ENCODE measurements at places on chromosomes 5 and 9.

DNA sequence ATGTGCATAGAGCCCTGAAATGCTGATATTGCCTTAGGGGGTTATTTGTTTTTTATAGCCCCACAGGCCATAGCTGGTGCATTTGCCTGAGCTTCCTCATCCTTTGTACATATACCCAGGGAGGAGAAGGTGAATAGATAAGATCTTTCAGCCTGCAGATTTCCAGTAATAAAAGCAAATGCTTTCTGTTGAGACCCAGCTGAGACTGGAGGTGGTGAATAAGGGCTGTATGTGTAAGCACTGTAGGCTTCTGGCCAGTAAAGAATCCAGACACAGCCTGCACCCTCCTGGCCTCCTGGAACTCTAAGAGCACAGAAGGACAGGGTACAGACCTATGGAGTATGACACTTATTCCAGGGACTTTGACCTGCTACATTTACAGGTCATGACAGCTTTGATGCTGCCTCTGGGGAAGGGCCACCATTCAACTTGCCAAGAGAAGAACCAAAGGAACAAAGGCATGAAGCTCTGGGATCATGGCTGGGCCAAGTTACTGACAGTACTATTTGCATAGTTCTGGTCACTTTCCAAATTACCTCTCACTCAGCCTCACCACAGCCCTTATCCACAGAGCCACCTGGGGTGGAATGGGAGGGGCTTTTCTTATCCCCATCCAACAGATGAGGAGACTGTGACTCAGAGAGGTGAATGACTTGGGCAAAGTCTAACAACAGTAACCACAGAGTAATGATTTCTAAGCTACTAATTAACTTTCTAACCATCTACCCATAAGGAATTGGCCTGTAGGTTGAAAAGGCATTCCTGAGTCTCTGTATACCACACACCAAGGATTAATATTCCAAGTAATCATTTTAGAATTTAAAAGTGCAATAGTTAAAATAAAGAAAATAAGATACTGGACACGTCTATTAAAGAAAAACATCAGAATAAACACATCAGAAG, 604.5 kb upstream of the KLF4 start:
- no peak for DNase-seq

DNA sequence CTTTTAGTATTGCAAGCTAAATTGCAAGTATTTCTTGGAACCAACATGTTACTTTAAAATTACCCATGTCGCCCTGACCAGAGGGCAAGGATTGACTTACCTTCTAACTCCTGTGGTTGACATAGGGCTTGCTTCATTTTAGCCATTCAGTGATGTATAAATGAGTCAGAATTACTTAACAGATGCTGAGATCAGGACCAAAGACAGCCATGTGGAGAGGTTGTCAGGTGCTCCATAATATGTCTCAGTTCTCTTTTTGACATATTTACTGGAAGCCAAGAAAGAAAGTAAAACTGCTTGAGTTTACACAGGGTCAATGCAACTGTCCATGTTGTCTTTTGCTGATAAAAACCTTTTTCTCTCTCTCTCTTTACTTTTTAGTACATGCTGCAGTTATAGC, 33.2 kb downstream of the F2RL2 start:
- DNase-seq, result no peak

DNA sequence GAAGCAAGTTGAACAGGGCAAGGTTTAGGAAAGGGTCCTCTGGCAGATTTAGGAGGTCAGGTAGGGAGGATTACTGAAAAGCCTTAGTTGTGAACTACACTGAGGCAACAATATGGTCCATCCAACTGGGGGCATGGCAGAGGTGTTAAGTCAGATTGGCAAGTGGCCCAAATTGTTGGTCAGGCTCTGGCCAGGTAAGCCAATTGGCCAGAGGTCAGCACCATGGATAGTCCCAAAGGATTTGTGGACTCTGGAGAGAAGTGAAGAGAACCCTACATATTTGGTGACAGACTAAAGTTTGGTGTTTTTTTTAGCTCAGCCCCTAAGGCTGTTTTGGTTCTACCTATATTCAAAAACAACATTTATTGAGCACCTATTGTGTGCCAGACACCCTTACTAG, 39.1 kb upstream of the RASGRF2 start:
- DNase-seq, result no peak

DNA sequence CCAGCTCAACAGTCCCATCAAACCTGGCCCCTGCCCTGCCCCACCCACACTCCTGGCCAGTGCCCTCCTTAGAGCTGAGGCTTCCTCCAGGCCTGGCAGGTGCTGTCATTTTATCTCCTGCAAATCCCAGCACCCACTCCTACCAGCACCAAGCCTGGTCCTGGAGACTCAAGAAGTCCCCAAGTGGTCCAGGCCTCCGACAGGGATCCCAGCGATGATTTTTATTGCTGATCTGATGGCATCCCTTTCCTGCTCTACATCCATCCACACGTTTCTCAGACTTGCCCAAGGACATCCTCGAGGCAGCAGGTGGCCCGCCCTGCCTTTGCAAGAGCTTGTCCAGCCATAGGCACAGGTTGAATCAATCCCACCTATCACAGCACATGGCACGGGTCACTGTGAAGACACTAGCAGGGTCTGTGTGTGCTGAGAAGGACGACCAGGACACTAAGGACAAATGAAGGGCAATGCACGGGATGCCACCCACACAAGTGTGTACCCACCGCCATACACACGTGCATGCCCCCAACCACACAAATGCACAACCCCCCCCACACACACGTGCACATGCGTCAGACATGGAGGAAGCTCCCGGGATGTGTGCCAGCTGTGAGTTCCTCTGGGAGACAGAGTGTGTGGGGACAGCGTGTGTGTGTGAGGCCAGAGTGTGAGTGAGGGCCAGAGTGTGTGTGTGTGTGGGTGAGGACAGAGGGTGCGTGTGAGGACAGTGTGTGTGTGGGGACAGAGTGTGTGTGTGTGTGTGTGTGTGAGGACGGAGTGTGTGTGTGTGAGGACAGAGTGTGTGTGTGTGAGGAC, 62.4 kb upstream of the UBAC1 start:
- DNase-seq, result no peak

GRCh38 chr5:33800241-33800950, 91.4 kb downstream of the ADAMTS12 start:
- DNase-seq, result no peak

- DNase-seq, result no peak
Observed at GRCh38 chr5:74241751-74242140, 398.8 kb downstream of the ENC1 start.

DNA sequence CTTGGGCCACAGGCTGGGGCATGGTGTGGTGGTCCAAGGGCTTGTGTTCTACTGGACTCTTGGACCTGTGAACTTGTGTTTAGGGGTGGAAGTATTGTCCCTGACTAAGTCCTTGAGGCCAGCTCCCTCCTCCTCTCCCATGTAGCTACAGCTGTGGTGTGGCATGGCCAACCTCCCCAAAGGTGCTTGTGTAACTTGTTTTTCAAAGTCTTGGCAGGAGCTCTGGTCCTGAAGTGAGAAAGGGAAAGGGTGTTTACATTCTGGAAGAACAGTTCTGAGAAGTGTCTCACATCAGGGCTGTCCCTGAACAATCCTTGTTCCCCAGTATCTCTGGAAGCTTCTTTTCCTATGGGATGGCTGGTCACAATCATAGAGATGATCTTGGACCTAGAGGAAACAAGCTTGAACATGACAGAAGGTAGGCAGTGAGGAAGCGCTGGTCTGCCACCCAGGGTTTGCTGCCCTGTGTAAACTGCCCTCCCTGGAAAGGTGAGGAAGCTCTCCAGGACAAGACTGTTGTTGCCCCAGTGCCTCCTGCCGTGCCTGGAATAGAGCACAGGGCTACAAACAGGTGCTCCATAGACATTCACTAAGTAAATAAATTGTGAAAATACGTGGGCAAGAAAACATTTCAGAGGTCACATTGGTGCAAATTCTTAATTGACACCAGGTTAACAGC, 64.6 kb upstream of the KLF9 start:
- DNase-seq, result no peak

DNA sequence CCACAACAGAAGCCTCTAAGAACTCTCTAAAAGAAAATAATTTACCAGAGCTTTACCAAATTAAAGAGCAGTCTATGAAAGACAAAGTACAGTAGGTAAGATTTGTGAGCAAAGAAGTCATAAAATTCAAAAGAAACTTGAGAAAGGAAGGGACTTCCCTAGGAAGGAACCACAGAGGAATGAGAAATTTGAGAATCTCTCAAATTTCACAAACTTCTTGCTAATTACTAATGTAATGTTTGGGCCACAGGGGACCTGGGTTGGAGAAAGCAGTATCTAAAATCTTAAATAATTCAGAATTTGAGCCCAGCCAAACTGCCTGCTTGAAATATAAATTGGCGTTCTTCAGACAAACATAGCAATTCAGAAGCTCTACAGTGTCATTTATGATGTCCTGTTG, 225.0 kb upstream of the PRR16 start:
- DNase-seq, result no peak

GRCh38 chr5:179865491-179866240, 7.0 kb upstream of the MRNIP start:
- DNase-seq, result no peak

GRCh38 chr9:134676886-134677285, 35.3 kb downstream of the COL5A1 start:
- DNase-seq, result no peak

GRCh38 chr5:67925511-67925910, 290.0 kb upstream of the PIK3R1 start:
- DNase-seq, result no peak

DNA sequence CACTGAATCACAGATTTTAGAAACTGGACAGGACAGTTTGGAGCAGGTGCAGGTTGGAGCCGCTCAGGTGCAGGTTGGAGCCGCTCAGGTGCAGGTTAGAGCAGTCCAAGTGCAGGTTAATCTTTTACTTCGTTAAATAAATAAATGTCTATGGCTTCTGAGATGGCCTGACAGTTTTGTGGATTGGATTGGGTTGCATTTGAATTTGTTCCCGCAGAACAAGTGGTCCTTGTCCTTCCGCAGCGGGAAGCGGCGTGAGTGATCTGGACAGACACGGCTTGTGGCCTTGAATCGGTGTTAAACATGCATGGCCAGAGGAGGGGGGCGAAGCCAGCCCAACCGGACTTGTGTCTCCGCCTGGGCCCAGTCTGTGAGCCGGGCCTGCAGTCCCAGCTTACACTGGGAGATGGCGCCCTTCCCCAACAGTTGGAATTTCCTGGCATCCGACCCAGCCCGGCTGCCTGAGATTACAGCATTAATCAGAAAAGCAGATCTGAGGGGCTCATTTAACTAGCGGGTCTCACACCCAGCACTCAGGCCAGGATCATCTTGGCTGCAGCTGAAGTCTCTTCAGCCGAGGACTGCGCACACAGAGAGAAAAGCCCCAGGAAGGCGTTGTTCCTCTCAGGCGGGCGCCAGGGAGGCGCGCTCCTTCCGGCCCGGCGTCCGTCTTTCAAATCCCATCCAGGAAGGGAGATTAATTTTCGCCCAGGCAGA, 1.5 kb upstream of the OLFM1 start:
- no peak for DNase-seq

- no peak for DNase-seq
Observed at GRCh38 chr5:170818232-170818631, 34.7 kb downstream of the GABRP start.
